ENCODE measurements at places on chromosomes 5 and 9. TPM values are rescaled to one million over a fixed set of nuclear protein-coding genes. Genes with fewer than 3 reads are reported as not detected.

DNA sequence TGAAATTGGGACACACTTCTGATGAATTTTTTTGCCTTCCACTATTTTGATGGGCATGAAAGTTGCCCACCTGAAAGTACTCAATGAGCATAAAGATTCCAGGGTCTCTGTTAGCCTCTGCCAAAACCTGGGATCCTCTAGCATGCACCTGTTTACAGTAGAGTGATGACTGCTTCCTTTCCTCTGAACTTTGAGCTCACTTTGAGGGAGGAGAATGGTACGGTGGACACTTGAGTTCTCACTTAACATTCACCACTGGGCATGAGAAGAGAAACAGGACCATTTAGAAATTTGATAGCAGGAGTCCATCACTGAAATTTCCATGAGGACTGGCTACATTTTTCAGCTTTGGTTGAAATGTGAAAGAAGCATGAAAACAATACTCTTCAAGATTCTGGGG lies 374.8 kb downstream of the KDM4C start:
- peaks cover 8% of the 10 kb centered on the region for H3K36me3 ChIP-seq
- DNase-seq: no peak
- no peak overlapping the region for H3K4me3 ChIP-seq
- no peaks in the 10 kb centered on the region for H3K4me1 ChIP-seq

DNA sequence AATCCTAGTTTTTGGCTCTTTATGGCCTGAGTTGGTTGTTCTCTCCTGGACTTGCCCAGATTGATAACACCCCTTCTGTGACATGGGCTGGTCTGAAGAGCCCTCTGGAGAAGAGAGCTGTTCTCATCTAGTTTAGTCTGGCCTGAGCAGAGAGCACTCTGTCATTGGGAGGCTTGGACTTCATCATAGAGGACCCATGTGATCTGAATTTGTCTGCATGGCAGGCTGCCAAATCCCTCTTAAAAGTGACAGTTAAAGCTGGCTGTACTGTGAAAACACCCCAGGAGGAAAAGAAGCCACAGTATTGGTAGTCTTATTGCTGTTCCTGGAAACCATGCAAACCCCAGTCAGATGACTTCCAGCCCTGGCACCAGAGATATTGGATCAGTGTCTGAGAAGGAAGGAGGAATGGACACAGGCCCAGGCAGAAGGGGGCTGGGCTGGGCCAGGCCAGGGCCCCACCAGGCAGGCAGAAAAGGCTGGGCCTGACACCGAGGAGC lies 3.7 kb upstream of the WDR31 start:
- H3K27me3 ChIP-seq: no peaks in the 10 kb centered on the region
- peak overlapping the region; percentile 75 for H3K27ac ChIP-seq
- peaks cover 30% of the 10 kb centered on the region for H3K4me1 ChIP-seq

The CA9 gene
- total RNA-seq: not detected

DNA sequence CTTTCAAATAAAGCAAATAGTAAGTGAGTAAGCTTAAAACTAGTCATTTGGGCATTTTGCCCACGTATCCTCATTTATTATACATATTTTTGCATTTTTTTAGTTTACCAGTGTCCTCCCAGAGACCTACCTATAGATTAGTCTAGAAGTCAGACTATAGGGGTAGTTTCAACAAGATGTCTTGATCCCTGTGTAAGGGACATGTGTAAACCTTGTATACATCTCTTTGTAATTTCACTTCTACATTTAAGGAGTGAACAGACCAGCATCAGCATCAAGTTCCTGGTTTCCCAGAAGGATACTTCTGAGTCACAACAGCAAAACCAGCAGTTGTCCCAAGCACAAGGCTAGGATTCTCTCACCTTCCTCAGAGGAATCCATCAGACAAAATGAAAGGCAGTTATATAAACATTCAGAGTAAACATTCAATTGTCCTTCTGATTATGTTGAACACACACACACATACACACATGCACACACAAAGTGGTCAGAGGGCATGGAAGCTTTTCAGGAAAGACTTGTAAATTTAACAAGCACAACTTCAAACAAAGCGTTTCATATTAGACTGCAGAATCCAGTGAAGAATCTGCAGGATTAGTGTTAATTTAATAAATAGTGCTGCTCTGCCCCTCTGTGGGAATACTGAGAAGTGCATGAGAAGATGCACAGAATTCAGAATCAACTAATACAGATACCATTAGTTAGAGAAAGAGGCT lies 55.4 kb downstream of the HINT1 start:
- H3K4me1 ChIP-seq: no peaks in the 10 kb centered on the region
- no peak overlapping the region for H3K4me3 ChIP-seq
- DNase-seq: no peak
- H3K27ac ChIP-seq: no peak overlapping the region
- no peaks in the 10 kb centered on the region for H3K27me3 ChIP-seq

GRCh38 chr9:12640016-12640587 lies 53.1 kb upstream of the TYRP1 start:
- H3K27me3 ChIP-seq: no peaks in the 10 kb centered on the region
- H3K27ac ChIP-seq: no peak overlapping the region
- DNase-seq: no peak
- no peaks in the 10 kb centered on the region for H3K36me3 ChIP-seq
- no peaks in the 10 kb centered on the region for H3K4me1 ChIP-seq

- H3K36me3 ChIP-seq: peaks cover 27% of the 10 kb centered on the region
- no peak for DNase-seq
- H3K4me3 ChIP-seq: no peak overlapping the region
- H3K4me1 ChIP-seq: no peaks in the 10 kb centered on the region
- H3K27me3 ChIP-seq: no peaks in the 10 kb centered on the region
- no peak overlapping the region for H3K27ac ChIP-seq
Measured at GRCh38 chr5:88761269-88761850, 121.6 kb downstream of the MEF2C start.

The FAM53C gene
- 24.5 TPM for total RNA-seq

The ZDHHC11B gene
- 2.2 TPM for total RNA-seq

DNA sequence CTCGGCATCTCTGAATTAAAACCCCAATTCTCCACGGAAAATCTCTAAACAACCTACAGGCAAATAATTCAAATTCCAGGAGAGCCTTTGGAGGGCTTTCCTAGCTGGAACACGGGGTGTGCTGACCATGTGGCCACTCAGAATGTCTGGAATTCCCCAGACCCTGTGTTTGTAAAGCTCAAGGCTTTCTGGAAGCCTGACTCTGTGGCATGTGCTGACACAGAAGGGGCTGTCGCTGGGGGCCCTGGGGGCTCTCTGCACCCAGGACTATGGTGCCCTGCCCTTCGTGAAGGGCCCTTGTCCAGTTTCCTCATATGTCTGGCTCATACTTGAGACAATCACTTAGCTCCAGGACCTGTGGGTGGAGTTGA lies 29.0 kb upstream of the BOD1 start:
- no peak overlapping the region for H3K27ac ChIP-seq
- H3K36me3 ChIP-seq: no peaks in the 10 kb centered on the region
- no peak for DNase-seq

- no peaks in the 10 kb centered on the region for H3K4me1 ChIP-seq
- DNase-seq: no peak
- no peak overlapping the region for H3K4me3 ChIP-seq
Measured at GRCh38 chr9:113955076-113955752, 79.1 kb downstream of the ZNF618 start.

- no peaks in the 10 kb centered on the region for H3K36me3 ChIP-seq
- no peaks in the 10 kb centered on the region for H3K27me3 ChIP-seq
- no peaks in the 10 kb centered on the region for H3K4me1 ChIP-seq
- H3K4me3 ChIP-seq: no peak overlapping the region
- DNase-seq: no peak
- H3K27ac ChIP-seq: no peak overlapping the region
Measured at GRCh38 chr5:160327818-160328217, 15.5 kb upstream of the CCNJL start.

- no peak for DNase-seq
- H3K27me3 ChIP-seq: no peaks in the 10 kb centered on the region
- H3K27ac ChIP-seq: no peak overlapping the region
- no peak overlapping the region for H3K4me3 ChIP-seq
Measured at GRCh38 chr5:22354956-22355355, 498.2 kb downstream of the CDH12 start.

The MELK gene
- 0.13 TPM for total RNA-seq

DNA sequence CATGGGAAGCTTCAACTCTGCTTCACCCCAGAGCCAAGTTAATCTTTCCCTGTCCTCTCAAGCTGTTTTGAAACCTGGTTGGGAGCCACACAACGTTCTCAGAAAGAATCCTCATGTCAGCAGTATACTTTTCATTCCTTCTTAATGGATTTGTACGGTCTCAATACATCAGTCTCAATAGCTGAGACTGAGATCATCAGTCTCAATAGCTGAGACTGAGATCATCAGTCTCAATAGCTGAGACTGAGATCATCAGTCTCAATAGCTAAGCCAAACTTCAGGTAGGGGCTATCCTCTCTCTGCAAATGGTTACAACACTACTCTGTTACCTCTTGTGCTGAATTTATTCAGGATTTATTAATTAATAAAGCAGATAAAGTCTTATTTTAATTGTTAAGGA lies 1317.4 kb upstream of the CDH9 start:
- H3K4me3 ChIP-seq: no peak overlapping the region
- H3K27ac ChIP-seq: no peak overlapping the region
- H3K36me3 ChIP-seq: no peaks in the 10 kb centered on the region
- H3K4me1 ChIP-seq: no peaks in the 10 kb centered on the region
- no peaks in the 10 kb centered on the region for H3K27me3 ChIP-seq

GRCh38 chr5:168356592-168356991 lies 65.1 kb downstream of the WWC1 start:
- no peaks in the 10 kb centered on the region for H3K4me1 ChIP-seq
- no peaks in the 10 kb centered on the region for H3K36me3 ChIP-seq
- H3K27me3 ChIP-seq: no peaks in the 10 kb centered on the region
- H3K4me3 ChIP-seq: no peak overlapping the region
- no peak for DNase-seq

GRCh38 chr9:129430940-129431643 lies 189.8 kb downstream of the C9orf50 start:
- H3K36me3 ChIP-seq: no peaks in the 10 kb centered on the region
- no peak for DNase-seq
- no peak overlapping the region for H3K27ac ChIP-seq
- H3K27me3 ChIP-seq: no peaks in the 10 kb centered on the region
- H3K4me1 ChIP-seq: peaks cover 20% of the 10 kb centered on the region
- no peak overlapping the region for H3K4me3 ChIP-seq

The HRCT1 gene
- total RNA-seq: 3.7 TPM

The IFNA13 gene
- total RNA-seq: not detected

Measured in esophagus muscularis mucosa (tissue), 4 donors.